Fibroblast of the aortic adventitia (primary cell): ENCODE measurements at places on chromosomes 11 and 22.

- DNase-seq = peak; percentile 92
Observed at GRCh38 chr11:9461063-9461759, 399 bp downstream of the ZNF143 start.

GRCh38 chr11:132168344-132168981, 798.0 kb downstream of the NTM start:
- no peak for DNase-seq

DNA sequence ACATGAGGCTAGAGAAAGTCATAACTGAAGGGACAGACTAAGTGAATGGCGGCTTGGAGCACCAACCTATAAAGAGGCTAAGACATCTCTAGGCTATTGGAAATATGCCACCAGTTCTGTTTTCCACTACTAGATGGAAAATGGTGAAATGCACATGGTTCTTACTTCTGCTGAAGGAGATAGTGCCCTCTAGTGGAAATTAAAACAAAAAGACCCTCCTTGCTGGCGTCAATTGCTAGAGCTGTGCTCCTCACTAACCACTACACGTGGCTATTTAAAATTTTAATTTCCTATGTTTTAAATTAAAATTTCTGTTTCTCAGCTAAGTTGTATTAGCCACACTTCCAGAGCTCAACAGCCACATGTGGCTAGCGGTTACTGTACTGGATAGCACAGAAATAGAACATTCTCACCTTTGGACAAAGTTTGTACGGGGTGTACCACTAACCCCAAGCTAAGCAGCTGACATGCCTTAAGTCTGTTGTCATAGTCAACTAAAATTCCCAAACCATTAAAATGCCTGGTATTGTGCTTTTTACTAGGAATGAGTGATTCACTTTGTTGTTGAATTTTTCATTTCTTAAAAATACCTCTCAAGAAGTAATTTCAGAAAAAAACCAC, 34.1 kb upstream of the CALCA start:
- peak; percentile 67 for DNase-seq

GRCh38 chr11:119185981-119186634, 833 bp downstream of the NHERF4 start:
- DNase-seq = no peak

DNA sequence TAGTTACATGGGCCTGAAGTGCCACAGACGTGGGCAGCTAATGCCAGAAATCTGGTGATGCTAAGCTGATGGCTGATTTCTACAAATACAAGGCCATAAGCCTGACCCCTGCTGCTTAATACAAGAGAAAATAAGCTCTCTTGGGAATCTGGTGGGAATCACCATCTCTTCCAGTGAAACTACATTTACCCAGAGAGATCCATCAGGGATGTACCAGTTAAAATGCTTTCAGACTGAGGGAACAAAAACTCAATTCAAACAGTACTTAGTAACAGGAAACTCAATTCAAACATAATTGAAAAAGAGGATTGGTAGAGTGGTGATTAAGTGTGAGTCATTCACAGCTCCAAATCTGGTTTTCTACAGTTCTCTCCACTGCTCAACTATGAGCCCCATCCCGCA, 1.7 kb upstream of the CAVIN3 start:
- peak; percentile 62 for DNase-seq

- DNase-seq = peak; percentile 27
Observed at GRCh38 chr22:17700778-17701177, 62.2 kb downstream of the BCL2L13 start.

DNA sequence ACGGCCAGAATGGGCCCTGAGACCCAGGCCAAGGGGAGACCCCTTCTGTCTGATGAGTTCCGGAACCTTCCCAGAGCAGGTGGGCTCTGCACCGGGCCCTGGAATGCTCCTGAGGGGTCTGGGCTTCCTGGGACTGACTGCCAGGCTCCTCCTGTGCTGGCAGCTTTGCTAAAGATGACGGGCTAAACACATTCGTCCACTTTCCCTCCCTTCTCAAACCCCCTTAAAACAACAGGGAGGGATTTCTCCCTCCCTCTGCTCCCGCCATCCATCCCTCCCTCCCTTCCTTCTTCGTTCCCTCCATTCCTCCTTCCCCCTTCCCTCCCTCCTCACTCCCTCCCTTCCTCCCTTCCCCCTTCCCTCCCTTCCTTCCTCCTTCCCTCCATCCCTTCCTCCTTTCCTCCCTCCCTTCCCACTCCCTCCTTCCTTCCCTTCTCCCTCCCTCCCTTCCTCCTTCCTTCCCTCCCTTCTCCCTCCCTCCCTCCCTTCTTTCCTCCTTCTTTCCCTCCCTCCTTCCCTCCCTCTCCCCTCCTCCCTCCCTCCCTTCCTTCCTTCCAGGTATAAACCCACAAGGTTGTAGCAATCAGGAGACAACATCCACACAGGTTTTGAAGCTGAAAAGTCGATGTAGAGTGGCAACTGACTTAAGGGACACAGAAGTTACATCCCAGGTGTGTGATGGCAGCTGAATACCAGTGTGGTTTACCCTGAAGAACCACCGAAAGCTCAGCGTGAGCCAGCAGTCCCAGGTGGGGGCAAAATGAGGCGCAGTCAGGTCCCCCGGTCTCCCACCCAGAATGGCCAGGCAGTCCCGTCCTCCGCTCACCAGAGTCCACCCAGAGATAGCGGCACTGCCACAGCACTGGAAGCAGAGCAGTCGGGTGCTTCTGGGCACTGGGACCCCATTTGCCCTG, 18.8 kb upstream of the MGAT3 start:
- DNase-seq = no peak

DNA sequence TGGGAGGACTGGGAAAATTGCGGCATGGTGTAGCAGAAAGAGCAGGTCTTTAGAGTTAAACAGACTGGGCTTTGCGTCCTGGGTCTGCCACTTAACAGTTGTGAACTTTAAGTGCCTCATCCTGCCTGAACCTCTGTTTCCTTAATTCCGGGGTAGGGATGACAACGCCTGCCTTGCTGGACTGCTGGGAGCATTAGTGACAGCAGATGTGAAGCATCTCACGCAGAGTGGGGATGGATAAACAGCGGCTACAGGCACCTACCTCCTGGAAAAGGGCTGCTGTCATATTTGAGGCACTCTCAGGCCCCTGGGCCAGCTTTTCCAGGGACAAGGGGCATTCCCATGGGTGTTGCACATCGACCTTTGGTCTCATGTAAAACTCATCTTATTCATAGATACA, 572.2 kb downstream of the TBC1D22A start:
- no peak for DNase-seq

DNA sequence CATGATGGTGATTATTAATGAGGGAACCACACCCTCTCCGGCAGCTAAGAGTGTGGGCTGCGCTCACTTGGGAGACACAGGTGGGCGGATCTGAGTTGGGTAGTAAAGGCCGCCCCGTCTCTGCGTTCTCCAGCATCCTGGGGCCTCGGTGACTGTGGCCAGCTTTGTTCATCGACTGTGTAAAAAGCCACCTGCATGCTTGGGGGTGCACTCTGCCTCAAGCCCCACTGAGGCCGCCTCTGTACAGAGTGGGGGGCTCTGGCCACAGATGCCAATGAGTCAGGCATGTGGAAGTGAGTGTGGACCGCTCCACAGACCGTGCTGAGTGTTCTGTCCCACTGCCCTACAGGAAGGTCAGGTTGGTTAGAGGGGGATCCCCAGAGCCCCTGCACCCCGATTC, 192.7 kb downstream of the SHANK2 start:
- no peak for DNase-seq

GRCh38 chr22:35981900-35982299, 46.7 kb downstream of the RBFOX2 start:
- no peak for DNase-seq

DNA sequence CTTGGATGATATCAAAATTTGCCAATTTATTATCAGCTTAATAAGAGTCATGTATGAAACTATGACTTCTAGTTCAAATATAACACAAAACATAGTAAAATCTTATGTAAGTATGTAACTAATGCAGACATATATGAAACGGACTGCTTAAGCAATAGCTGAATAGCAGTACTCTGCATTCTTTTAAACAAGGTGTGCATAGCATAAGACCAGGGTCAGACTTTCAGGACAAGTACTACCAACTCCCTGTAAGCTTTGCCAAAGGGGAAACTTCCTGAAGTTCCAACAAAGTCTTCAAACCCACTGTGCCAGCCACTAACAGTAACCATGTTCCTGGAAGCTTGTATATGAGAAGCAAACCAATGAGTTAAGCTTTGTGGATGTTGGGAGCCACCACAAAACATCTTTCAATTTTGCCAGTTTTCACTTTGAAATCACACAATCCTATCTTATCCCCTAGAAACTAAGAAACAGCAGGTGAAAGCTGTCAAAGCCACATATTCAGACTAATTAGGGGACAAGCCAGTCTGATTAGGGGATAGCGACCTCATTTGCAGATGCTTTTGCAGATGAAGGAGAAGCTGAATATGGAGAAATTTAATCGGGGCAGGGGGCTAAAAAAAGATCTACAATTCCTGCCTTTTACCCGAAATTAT, 13.3 kb downstream of the RBFOX2 start:
- no peak for DNase-seq

GRCh38 chr22:37075822-37076433, 24.4 kb downstream of the KCTD17 start:
- DNase-seq = no peak

DNA sequence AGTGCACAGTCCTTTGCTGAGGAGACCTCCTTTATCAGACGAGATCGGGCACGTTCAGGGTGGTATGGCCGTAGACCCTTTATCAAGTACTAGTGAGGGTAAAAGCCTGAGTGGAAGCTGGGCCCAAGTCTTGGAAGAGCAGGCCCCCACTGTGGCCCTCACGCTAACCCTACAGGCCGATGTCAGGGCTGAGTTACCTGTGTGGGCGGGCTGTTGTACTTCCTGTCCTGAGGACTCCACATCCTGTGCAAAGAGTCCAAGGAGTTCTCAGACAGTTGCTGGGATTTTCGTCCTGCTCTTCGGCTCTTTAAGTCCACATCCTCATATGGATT, 34.9 kb downstream of the RPL27A start:
- DNase-seq = no peak

GRCh38 chr11:85663080-85663752, 1.7 kb downstream of the CREBZF start:
- peak; percentile 17 for DNase-seq

GRCh38 chr11:3169255-3170043, 4.3 kb upstream of the OSBPL5 start:
- peak; percentile 57 for DNase-seq

- no peak for DNase-seq
Observed at GRCh38 chr11:35765211-35765610, 102.6 kb downstream of the TRIM44 start.
